Sigmoid colon (tissue), 7 donors: ENCODE measurements at places on chromosomes 2 and 18.

DNA sequence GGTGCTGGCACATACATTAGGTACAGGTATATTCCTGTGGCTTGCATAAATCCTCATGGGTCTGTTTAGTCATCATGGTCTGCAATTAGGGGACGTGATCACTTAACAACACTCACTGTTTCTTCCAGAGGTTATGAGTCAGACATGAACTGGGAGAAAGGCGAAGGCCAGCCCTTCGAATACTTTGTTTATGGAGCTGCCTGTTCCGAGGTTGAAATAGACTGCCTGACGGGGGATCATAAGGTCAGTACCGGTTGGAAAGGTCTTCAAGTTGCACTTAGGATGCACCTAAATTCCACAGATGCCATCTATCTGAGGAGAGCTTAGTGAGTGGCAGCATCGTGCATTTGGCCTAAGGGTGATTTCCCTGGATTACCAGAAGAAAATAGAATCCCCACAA, 76.9 kb downstream of the AOX1 start:
- DNase-seq, result no peak

DNA sequence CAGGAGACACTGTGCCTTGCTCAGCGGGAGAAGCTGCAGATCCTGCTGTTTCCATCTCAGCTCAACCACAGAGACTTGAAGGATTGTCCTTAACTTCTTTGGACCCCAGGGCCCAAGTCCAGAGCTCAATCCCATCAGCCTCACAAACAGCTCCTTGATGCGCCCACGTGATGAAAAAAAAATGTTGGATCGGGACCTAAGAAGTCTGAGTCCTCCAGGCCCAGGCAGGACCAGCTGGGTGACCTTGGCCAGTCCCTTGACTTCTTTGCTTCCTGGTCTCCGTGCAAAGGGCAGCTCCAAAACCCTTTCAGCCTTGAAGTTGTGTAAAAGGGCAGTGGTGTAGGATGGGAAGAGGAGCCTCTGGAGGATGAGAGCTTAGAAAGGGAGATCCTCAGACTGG, 175.5 kb downstream of the ZFP36L2 start:
- peak; percentile 36 for DNase-seq

GRCh38 chr18:46095532-46095931, 2.6 kb downstream of the ATP5F1A start:
- no peak for DNase-seq

DNA sequence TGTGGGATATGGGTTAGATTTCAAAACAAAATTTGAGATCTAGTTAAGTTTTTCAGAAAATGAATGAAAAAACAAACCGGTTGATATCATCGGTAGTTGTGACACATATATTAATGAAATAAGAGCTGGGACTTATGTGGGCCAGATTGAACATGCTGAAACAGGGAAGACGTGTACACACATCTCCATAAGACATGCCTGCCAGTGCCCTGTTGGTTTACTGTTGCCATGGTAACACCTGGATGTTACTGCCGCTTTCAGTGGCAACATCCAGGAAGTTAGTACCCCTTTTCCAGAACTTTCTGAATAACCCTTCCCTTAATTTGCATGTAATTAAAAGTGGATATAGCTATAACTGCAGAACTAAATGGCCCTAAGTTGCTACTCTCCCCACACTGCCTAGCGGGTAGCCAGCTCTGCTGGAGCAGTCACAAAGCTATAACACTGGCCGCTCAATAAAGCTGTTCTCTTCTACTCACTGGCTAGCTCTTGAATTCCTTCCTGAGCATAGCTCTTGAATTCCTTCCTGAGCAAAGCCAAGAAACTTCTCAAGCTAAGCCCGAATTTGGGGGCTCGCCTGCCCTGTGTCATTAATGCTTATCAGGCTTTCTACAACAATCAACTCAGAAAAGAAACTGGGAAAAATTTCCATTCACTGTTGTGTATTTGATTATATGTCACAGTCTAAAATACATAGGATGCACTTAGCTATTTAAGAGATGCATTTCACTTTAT, 776.3 kb upstream of the CDH7 start:
- DNase-seq, result no peak

DNA sequence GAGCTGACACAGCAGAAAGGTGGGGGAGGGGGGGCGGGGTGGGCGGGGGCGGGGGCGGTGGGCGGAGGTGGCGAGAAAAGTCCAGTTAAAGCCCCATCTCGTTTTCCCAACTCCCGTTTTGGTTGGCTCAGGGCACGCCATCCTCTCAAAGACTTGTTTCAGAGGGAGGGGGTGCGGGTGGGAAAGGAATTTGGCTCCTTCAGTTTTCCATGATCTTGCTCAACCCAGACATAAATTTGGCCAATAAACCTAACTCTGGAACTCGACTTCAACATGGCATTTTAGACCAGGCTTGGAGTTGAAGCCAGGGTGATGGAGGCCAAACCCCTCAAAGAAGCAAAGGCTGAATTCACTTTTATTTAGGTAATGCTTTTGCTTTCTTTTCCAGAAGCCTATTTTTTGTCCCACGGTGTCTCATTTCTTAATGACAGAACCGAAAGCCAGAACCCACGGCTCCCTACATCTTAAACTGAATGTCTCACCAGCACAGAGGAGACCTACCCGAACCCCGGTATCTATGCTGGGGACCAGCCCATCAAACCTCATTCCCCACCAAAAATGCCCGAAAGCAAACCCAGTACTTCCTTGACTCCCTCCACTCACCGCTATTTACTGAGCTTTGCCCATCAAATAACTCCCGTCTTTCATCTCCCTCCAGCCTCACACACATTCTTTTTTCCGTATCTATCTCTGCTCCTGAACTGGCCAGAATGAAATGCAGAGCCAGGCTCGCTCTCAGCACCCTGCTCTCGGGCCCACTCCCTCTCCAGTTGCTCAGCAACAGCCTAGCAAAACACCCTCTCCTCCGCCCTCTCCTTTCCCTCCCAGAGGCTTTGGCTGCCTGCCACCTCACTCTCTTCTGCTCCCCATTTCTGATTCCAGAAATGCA, 4.3 kb downstream of the IGFBP5 start:
- peak; percentile 96 for DNase-seq
